Lung (tissue), 17 donors: ENCODE measurements at places on chromosomes 3 and 15.

DNA sequence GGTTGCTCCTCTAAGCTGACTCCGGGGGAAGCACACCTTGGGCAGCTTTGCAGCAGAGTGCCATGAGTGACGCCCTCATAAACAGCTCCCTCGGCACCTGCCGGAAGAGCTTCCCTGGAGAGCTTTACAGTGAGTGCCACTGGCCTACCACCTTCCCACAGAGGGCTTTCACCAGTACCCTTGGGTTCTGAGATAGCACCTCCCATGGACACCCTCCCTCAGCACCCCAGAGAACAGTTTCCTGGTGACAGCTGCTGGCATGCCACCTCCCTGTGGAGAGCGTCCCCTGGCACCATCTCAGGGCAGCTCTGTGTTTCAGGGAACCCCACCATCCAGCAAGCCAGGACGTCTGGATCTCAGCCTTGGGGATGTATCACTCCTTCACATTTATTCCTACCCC, 49.1 kb downstream of the RUBCN start:
- no peak for DNase-seq

- peak; percentile 63 for DNase-seq
These were observed 103.5 kb upstream of the SLC7A14 start for GRCh38 chr3:170689296-170689829.

DNA sequence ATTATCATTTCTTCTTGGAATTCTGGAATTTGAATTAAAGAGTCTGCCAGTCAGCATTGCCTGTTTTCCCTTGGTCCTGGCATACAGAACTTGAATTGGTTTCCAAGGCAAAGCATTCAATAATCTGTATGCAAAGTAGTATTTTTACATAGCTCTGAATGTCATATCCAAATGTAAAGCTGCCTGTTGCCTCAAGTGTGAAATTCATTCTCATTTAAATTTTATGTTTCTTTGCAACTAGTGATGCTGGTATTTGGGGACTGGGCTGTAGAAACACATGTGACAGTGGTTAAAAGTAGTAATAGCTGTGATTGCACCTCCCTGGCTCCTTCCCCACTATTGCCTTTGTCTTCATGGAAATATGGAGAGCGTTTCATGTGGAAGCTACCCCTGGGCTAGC, 743.9 kb upstream of the GOLIM4 start:
- DNase-seq: no peak

DNA sequence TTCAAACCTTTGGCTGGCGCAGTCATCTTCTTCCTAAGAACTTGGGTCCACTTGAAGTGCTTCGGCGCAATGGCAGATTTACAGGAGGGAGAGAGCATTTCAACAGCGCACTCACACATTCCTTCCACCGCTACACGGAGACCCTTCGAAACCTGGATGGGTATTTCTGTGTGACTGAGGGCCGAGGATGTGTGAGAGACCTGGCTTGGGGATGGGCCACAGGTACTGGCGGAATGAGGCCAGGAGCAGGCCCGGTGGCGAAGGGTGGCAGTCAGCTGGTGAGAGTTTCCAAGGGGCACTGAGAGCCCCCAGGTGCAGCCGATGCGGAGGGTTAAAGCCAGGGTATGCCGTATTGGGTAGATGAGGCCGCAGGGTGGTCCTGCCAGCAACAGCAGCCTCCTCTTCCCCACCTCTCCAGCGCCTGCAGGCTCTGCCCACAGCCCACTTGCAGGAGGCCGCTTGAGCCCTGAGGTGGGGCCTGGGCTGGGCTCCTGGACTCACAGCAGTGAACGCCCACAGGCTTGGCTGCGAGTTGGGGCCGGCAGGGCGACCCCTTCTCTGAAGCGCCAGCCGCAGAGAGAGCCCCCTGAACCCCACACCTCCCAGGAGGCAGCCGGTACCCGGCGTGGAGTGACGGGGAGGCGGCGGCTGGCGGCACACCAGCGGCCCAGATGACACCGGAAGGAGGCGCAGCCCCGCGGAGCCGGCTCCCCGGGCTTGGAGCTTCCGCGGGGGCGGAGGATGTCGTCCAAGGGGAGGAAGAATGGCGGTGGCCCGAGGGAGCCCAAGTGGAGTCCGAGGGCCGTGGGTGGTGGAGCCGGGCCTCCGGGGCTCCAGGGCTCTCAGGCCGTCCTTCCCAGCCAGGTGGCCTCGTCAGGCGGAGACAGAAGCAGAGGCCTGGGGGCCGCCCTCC, 166.5 kb downstream of the NSMCE3 start:
- DNase-seq: no peak

GRCh38 chr3:59326246-59327024, 276.6 kb upstream of the CFAP20DC start:
- no peak for DNase-seq

GRCh38 chr15:61393949-61394348, 164.8 kb upstream of the RORA start:
- peak; percentile 36 for DNase-seq

- DNase-seq: peak; percentile 58
These were observed at the start of gene TNNC1 for GRCh38 chr3:52453496-52454249. Gene TNNC1 (minus strand): TSS chr3:52454041. CDS start chr3:52454015, 26 bp downstream.

GRCh38 chr3:177427540-177427939, 230.3 kb upstream of the TBL1XR1 start:
- DNase-seq: no peak

DNA sequence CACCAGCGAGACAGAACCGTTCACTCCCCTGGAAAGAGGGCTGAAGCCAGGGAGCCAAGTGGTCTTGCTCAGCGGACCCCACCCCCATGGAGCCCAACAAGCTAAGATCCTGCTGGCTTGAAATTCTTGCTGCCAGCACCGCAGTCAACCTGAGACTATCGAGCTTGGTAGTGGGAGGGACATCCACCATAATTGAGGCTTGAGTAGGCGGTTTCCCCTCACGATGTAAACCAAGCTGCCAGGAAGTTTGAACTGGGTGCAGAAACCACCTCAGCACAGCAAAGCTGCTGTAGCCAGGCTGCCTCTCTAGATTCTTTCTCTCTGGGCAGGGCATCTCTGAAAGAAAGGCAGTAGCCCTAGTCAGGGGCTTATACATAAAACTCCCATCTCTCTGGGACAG, 151.0 kb downstream of the MBNL1 start:
- DNase-seq: no peak

DNA sequence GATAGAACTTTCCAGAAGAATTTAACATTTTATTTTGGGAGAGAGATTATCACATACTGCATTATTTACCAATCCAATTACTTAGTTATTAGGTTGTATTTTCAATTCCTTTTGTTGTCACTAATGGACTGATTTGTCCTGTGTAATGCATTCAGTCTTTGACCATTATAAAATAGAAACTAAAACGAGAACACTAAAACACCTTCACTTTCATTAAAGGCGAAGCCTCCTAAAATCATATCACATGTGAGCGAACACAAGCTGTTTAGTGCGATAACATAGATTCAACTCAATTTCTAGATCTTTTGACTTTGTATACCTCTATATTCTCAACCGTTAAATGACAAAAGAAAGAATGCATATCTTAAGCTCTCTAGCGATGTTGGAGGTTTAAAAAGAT, 253.4 kb downstream of the VGLL3 start:
- DNase-seq: no peak
